ENCODE measurements at places on chromosomes 16 and 17. TPM values are rescaled to one million over a fixed set of nuclear protein-coding genes. Genes with fewer than 3 reads are reported as not detected.

DNA sequence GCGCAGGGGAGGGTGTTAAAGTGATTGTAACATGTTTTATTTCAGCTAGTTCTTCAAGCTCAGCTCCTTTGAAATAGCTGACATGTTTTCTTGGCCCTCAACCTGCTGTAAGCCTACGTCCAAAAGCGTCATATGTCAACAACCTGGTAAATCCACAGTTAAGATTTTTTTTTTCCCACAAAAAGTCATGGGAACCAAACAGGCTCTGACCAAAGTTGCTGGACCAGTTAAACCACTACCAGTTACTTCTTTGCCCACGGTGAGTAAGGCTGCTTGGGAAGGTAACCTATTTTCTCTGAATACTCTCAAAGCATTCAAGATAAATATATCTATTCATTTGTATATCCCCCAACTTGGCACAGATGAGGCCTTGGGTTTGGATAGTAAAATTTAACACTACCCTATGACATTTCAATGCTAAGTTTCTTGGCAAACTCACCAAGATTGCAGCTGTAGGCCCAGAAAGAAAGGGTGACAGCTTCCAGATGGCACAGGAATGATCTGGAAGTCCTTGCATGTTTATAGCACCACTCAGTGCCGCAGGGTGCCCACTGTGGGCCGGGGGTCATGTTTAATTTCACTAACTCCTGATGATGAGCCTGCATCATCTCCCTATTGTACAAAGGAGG lies 166.2 kb downstream of the XYLT1 start:
- no peak for DNase-seq

- no peak for DNase-seq
Measured at GRCh38 chr17:75047398-75048098, 523 bp downstream of the KCTD2 start.

DNA sequence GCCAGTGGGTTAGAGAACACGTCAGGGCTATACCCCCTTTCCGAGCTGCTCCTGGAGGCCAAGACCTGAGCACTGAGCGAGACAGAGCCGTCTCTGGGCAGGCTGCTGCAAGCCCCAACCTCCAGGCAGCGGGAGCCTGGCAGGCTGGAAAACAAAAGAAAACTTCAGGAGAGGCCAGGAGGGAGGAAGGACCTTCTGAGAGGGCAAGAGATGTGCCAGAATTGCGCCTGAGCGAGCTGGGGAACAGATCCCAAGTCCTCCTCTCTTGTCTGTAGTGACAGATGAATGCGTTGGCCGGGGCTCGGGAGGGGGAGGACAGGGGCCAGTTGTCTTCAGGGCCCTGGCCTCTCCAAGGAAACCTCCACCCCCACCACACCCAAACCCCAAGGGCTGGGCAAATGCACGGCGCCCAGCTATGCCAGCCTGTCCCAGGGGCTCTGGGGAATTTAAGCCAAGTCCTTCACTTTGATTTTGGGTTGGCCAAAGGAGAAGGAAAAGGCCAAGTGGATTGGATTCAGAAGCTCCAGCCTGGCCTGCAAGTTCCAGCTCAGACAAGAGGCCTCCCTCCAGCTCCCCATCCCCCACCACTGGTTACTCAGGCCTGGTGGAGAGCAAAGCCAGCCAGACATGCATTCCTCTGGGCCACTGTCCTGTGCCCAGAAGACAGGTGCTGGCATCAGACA lies 18.1 kb downstream of the SDK2 start:
- no peak for DNase-seq

- no peak for DNase-seq
Measured at GRCh38 chr16:27503662-27504061, 46.1 kb downstream of the GTF3C1 start.

DNA sequence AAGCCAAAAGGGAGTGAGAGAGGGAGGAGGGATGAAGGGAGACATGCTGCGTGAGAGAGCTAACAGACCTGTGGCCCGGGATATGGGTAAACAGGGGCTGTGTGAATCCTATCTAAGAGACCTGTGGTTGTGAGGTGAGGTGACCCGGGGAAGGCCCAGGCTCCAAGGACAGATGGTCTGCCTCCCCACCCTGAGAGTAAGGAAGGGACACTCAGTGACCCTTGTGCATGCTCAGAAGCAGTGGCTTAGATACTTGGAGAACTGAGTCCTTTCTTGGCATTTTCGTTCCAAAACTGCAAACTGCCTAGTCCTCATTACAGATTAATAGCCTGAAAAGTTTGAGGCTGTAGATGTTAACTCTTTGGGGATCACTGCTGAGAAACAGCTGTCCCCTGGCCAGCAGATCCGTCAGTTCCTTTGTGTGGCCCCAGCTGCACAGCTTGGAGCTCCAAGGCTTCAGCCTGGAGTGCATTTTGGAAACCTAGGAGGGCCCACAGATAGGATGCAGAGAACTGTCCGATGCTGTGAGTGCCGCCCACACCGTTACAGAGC lies 121.6 kb downstream of the SMG6 start:
- DNase-seq = no peak

DNA sequence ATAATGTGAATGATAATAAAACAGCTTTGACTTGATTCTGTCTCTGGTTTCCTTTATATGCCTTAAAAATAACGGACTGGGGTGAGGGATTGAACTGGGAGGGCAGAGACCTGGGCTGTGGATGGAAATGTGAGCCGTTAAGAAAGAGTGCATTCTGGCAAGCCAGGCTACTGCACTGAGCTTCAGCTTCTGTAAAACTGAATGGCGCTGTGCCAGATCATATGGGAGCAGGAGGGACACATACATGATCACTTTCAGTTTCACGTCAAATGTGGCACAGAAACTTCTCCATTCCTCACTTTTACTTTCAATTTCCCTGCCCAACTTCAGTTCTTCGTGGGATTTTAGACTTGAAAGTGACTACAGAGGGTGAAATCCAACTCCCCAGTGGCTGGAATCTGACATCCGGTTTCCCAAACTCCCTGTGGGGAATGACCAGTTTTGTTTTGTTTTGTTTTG lies 1.1 kb downstream of the MT2A start:
- DNase-seq = no peak

DNA sequence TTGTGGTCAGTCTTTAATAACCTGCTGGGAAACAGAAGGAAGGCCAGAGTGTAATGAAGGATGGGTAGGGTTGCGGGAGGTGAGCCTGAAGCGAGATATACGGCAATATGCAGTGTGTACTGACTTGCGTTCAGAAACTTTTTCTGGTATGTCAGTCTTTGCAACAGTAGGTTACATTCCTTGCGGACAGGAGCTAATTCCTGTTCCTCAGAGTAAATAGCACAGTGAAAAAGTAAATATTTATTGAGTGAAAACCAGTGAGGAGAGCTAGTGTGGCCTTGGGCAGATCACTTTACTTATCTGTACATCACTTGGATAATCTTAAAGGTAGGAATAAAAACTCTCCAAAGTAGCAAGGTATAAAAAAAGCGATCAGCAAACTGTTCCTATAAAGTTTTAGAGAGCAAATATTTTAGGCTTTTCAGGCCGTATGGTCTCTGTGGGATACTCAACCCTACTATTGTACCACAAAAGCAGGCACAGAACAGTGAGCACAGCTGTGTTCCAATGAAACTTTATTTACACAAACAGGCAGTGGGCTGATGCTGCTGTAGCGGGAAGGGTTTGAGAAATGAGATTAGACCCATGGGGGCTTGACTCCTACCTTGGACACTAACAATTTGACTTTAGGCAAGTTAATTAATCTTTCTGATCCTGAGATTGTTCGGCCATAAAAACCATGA lies 348.0 kb downstream of the UTP18 start:
- DNase-seq = no peak

DNA sequence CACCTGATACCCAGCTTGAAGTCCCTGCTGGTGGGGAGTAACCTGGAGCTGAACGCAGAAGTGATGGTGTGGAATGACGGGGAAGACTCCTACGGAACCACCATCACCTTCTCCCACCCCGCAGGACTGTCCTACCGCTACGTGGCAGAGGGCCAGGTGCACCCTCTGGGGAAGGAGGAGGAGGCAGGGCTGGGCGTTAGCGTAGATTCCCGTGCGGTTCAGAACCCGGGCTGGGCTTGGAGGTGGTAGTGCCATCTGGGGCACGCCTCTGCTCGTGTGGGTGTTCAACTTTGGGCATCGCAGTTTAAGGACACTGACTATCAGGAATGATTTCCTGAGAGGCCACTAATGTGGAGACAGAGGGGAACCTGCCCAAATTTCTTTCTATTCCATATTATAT lies 18.3 kb downstream of the ITGAX start:
- DNase-seq = no peak

DNA sequence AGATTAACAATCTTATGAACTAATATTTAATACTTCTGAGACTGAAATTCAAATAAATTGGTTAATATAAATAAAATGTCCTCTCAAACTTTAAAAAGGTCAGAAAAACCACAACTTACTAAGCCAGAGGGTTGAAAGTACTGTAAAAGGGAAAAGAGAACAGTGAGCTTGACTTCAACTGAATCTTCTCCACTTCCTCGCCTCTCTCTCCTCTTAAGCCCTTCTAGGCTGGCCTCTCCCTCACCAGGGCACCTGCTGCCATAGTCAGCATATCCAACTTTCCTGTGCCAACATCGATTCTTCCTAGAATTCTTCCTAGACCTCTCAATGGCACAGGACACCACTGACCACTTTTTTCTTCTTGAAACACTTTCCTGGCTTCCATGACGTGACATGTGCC lies 19.4 kb downstream of the GNA13 start:
- no peak for DNase-seq

ZFP90 gene
- 58.6 TPM for total RNA-seq

AOC2 gene
- 4.3 TPM for total RNA-seq

SIAH1 gene
- 40.5 TPM for total RNA-seq

GDPD3 gene
- 13.8 TPM for total RNA-seq

EVI2B gene
- not detected for total RNA-seq

HIGD1B gene
- total RNA-seq = not detected

SRCIN1 gene
- 13.8 TPM for total RNA-seq

All from progenitor cell of endocrine pancreas (in vitro differentiated cells).